Astrocyte (in vitro differentiated cells and primary cell): ENCODE measurements at places on chromosomes 5 and 9. TPM values are rescaled to one million over a fixed set of nuclear protein-coding genes. Genes with fewer than 3 reads are reported as not detected.

- no peak for DNase-seq
These were observed 124.1 kb downstream of the NXNL2 start for GRCh38 chr9:88659126-88659525.

ECM2 gene
- 0.18 and 0.22 TPM in 2 replicates for total RNA-seq

GRCh38 chr5:35904443-35905132 is 33.8 kb downstream of the CAPSL start:
- no peak for DNase-seq

- no peak for DNase-seq
These were observed 29.8 kb upstream of the SLC6A3 start for GRCh38 chr5:1474866-1475543.

VCAN gene
- 431 and 542 TPM in 2 replicates for total RNA-seq

DNA sequence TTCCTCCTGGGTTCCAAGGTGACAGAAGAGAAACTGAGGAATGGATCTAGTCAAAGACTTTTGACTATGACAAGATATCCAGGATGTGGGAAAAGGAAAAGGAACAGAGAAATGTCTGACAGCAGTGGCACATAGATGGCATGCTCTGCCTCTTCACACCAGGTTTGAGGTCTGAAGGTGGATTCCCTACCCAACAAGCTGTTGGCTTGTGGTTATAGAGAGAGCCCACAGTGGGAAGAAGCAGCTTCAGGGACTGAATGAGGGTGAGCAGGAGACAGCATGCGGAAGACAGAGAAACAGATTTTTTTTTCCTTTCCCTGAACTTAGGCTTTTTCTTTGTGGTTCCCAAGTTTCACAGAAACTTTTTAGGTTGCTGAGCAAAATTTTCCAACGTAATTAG is 20.6 kb downstream of the IFNW1 start:
- DNase-seq: no peak

MARCHF3 gene
- 16.5 and 16.6 TPM in 2 replicates for total RNA-seq

RAPGEF1 gene
- total RNA-seq: 63.2 and 76.8 TPM in 2 replicates

GRCh38 chr9:16175461-16175860 is 622.6 kb downstream of the CCDC171 start:
- no peak for DNase-seq

PCDHB14 gene
- 5.6 and 6.4 TPM in 2 replicates for total RNA-seq

TXNDC15 gene
- 65.6 and 72.9 TPM in 2 replicates for total RNA-seq

GRCh38 chr9:3528451-3528850 is 2.6 kb upstream of the RFX3 start:
- DNase-seq: no peak

DNA sequence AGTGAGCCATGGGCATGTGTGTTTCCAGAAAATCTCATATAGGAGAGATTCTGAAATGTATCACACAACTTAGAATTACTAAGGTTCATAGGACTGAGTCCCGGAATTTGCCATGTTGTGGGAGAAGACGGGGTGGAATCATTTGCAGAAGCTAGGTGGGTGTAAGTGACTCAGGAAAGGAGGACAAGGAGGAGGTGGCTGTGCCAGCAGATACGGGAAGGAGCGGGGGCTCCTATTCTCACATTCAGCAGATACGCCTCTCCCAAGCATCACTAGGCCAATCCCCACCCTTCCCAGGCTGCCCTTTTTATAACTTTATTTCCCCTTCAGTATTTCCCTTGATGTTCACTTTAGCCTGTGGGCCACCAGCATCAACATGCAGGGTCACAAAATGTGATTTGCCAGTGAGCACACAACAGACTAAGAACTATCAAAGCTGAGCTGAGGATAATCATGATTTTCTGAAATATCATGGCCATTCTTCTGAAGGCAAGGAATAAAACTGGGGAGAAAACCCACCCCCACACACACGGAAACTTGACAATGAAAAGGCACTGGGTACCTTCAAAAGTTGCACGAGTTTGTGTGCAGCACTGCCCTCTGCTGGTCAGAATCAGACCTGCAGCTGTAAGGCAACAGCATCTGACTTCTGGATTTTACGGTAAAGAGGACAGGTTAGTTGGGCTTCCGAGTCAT is 133.2 kb downstream of the MTX3 start:
- peak; percentile 15 for DNase-seq

DNA sequence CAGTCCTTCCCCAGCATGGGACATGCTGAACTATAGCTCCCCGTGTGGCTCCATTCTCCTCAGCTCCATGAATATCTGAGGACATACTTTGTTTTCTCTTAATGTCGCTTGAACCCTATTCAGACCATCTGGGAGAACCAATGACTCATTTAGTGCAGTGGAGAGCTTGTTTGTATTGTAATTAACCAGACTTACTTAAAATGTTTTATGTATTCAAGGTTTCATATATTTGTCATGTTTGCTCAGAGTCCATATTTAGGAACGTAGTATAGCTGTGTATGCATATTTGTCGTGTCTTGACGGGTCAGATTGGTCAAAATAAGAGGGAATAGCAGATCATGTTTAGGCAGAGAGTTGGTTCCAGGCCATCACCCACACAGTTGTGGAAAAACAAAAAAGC is 150.1 kb upstream of the NTRK2 start:
- no peak for DNase-seq

- no peak for DNase-seq
These were observed 143.4 kb downstream of the KDM4C start for GRCh38 chr9:6901180-6901579.

FBP2 gene
- not detected in 2 replicates for total RNA-seq

DNA sequence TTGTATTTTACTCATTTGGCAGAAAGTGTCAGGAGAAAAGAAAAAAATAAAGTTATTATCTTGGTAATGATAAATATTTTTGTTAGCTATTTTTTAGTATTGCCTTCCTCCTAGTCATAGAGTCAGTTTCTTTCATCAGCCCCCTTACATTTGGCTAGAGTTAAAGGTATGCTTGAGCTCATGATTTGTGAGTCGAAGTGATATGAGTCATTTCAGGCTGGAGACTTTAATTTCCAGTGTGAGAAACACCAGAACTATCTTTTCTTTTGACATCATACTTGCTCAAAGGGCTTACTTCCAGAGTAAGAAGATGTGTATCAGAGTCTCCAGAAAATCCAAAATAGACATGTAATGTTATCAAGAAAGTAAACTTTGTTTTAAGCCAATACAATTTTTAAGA is 746.7 kb upstream of the TYRP1 start:
- peak; percentile 2 for DNase-seq

- DNase-seq: no peak
These were observed 14.1 kb upstream of the LURAP1L start for GRCh38 chr9:12760758-12761157.

- peak; percentile 14 for DNase-seq
These were observed 32.4 kb downstream of the INSL4 start for GRCh38 chr9:5263351-5264218.

CDH6 gene
- total RNA-seq: 90.1 and 106 TPM in 2 replicates

DNA sequence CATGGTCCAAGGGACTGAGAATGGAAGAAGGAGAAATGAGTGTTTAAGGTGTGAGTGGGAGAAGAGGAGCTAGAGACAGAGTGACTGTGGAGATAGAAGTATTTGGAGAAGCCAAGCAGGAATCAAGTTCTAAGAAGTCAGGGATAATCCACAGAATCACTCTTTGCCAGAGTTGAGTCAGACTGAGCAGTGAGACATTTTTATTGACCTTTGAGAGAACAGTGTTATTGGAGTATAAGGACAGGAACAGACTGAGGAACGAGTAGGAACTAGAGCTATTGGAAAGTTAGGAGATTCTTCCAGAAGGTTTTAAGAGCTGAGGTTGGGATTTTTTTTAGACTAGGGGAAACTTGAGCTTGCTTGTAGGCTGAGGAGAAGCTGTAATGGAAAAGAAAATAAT is 37.2 kb downstream of the RCL1 start:
- peak; percentile 36 for DNase-seq

DNA sequence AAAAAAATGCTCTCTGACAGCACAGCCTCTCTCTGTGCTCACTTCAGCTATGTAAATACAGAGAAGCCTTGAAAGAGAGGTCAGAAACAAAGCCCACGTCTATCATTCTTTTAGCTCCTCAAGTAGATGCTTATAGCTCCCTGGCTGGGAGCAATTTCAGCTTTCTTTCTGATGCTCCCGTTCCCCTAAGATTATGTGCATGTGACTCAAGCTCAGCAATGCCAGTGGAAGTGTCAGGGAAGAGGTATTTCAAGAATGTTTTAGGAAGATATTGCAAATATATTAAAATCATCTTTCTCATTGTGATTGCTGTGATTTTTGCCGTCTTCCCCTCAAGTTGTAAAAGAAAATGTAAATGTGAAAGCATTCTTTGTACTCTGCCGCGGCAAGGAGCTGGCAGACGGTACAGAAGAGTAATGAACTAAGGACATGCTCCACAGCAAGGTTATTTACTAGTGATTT is 1353.7 kb upstream of the ACO1 start:
- DNase-seq: peak; percentile 39

GRCh38 chr5:132951897-132952296 is 11.5 kb downstream of the AFF4 start:
- no peak for DNase-seq

DNA sequence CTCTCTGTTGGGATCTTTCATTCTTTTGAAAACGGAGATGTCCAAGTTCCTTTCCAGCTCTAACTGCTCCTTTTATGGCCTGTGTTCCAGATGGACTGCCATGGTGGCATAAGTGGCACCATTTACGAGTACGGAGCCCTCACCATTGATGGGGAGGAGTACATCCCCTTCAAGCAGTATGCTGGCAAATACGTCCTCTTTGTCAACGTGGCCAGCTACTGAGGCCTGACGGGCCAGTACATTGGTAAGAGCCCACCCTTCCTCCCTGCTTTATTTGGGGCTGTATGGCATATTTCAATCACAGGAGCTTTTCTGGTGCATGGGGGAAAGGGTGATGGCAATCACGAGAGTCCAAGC is 4.8 kb downstream of the GPX3 start:
- DNase-seq: no peak

DNA sequence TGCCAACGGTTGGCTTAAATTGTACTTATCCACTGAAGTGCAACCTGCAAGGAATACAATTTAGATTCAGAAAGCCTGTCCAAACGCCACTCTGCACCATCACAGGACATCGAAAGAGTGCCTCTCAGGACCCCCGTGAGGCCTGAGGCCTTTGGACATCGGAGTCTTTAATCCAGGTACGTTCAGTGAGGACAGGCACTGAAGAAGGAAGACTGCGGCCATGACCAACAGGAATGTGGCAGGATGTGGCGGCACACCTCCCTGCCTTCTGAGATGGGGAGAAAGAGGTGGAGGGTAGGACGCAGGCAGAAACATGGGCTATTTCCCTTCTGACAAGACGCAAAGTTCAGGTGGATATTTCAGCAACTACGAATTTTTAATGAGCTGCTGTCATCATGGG is 205.8 kb downstream of the FANCC start:
- DNase-seq: no peak

ORM2 gene
- not detected in 2 replicates for total RNA-seq

PTPN3 gene
- total RNA-seq: 0.79 and 1.1 TPM in 2 replicates

GRCh38 chr5:168885324-168886120 is 306.4 kb upstream of the PANK3 start:
- no peak for DNase-seq

- no peak for DNase-seq
These were observed 40.2 kb upstream of the DTWD2 start for GRCh38 chr5:119028575-119028974.

DNA sequence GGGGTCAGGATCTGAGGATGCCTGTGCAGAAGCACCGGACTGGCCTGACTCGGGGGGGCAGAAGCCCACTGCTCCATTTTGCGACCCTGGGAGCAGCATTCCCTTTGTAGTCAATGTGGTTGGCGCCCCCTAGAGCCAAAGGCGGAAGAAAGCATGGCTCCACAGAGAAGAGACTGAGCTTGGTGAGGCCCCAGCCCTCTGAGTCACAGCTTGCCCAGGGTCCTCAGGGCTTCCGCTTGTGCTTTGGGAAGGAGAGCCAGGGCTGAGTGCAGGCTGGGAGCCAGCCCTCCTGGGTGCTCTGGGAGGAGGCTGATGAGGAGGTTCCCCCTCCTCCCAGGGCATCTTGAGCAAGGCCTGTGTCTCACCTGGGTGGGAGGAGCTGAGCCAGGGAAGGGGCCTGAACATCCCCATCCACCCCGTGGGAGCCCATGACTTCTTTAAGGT is 5.5 kb upstream of the AQP3 start:
- peak; percentile 72 for DNase-seq

IL5 gene
- total RNA-seq: not detected in 2 replicates
